ENCODE measurements at places on chromosomes 5 and 9.

- no peak for DNase-seq
Measured at GRCh38 chr9:132160802-132161742, 786 bp upstream of the NTNG2 start.

GRCh38 chr5:27171761-27172261, 133.4 kb upstream of the CDH9 start:
- DNase-seq, result no peak

DNA sequence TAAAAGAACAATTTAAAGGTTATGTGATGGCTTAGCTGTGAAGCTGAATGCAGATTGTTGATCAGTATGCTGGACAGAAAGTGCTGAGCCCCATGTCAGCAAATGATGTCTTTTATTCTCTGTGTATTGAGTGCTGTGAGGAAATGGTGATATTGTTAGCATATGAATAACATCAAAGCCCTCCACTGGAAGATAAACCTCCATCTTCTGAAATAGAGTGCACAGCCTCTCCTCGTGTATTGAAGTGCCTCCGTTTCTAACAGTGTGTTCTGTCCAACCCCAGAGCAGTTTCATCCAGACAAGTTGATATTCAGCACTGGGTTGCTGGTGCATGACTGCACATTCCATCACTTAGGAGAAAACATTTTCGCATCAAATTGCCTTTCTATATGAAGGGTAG, 242.9 kb downstream of the CSNK1G3 start:
- DNase-seq, result no peak

DNA sequence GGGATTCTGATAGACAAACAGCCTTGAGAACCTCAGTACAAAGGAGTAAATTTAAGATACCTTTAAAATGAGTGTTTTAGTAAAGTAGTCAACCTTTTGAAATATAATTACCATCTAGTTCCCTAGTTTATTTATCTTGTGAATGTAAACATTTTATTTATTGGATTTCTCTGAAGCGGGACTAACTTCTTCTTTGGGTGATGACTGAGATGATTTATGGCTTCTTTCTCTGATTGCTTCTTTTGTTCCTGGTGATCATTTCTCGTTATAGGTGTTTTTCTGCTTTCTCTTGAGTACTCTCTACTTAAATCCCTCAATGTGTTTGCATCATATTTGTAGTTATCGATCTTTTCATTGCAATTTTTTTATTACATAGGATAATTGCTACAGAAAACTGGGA, 33.2 kb downstream of the PRDM6 start:
- no peak for DNase-seq

GRCh38 chr9:89358985-89359384, 40.7 kb downstream of the SECISBP2 start:
- no peak for DNase-seq

- DNase-seq, result no peak
Measured at GRCh38 chr9:110207071-110207641, 803 bp downstream of the C9orf152 start.

- no peak for DNase-seq
Measured at GRCh38 chr5:8685704-8686103, 816.8 kb downstream of the MTRR start.

DNA sequence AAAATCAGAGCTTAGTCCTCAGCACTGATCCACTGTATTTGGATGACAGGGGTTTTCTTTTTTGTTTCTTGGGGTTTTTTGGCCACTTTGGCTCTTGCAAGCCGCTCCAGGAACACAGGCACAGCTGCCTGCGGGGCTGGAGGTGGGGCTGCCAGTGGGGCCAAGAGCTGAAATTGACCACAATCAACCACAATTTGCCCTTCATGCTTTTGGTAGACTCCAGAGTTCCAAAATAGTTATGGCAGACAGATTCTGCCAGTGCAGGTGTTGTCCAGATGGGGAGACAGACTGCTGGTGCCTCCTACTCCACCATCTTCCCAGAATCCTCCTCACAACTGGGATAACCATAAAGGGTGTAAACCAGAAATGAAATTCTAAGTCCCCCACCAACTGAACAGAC, 36.5 kb downstream of the PLEKHG4B start:
- no peak for DNase-seq

DNA sequence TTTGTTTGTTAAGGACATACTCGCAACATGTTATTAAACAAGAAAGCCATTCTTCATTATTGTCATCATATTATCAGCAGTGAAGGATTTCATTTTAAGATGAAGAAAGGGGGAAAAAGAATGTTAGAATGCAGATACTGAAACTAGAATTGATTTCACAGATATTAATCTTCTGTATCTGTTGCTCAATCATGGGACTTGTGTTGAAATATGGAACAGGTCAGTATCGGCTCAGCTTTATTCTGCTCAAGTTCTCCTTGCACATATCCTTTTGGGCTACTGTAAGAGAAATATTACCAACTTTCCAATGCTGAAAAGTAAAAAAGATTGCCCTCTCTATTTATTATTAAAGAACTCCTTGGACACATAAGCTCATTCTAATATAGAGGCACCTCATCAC, 13.8 kb upstream of the ANXA1 start:
- DNase-seq, result no peak

DNA sequence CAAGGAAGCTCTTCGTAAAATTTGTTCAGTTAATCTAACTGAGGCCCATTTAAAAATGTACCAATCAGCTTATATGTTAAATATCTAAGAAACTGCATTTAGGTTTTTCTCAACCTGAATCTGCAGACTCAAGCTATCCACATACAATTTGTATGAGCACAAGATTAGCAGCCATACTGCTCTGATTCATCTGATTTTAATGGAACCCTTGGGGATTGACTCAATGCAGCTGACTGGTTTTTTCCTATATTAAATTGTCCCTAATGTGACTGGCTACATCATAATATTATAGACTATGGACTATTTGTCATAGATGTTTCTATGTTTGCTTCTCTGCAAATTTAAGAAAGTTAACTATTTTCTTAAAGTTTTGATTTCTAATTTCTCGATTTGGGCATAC, 451.0 kb upstream of the TUSC1 start:
- no peak for DNase-seq

- DNase-seq, result no peak
Measured at GRCh38 chr9:10614196-10614800, 1.5 kb upstream of the PTPRD start.

GRCh38 chr9:4592295-4592694, 69.8 kb upstream of the PLPP6 start:
- DNase-seq, result no peak

DNA sequence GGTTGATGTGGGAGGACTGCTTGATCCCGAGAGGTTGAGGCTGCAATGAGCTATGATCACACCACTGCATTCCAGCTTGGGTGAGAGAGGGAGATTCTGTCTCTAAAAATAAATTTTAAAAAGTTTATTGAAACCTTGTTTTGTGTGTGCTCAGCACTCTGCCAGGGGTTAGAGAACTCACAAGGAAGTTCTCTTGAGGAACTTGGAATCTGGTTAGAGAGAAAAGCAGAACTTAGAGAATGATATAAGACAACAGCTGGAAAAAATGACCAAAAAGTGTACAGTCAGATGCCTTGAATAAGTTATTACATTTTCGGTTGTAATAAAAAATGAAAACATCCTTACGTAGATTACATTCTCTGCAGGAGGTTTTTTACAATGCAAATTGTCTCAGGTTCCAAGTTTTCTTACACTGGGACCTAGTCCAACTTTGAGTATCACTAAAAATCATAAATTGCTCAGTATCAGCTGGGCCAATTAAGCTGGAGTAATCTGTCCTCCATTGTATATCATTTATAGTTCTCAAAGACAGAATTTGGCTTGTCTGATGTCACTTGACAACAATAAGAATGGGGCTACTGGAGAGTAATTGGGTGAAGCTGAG, 21.7 kb upstream of the TENT2 start:
- DNase-seq, result no peak

GRCh38 chr5:175902026-175902425, 30.6 kb downstream of the CPLX2 start:
- DNase-seq, result no peak

DNA sequence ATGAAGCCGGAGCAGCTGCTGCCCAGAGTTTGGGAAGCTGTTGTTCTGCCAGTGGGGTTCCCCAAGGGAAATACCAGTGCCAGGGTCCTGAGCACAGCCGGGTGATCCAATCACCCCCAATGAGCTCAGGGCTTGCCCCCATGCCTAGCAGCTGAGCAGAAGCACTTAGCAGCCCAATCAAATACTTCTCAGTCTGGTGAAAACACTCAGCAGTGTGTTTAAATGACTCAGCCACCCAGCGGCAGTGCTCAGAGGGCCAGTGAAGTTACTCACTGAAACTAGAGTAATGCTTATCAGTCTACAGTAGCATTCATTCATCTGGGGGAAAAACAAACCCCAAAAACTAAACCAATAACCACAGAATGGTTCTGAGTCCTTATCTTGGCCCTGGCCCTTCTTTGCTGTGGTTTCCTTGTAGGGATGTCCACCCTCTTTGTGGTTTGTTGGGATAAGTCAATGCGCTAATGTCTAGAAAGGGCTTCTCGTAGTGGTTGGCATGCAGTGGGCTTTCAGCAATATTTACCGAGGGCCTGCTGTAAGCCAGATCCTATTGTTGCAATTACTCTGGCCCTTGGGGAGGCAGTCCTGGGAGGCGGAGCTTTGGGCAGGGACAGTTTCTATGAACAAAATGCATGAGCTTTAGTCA, 43.1 kb downstream of the LHX2 start:
- DNase-seq, result no peak

DNA sequence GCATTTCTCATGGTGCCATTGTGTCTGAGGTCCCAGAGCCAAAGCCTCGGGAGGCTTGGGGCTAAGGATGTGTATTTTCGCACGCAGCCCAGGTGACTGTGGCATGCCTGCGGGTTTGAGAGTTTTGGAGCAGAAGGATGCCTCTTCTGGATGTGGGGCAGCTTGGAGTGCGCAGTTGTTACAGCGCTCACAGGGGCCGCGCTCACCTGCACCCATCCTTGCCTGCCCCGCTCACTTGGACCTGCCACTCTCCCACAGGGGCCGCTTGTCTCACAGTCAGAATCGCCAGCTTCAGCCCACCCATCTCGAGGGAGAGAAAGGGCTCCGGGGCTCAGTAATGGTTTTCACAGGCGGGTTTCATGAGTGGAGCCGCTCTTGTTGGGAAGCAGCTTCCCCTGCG, 132.9 kb downstream of the MVB12B start:
- no peak for DNase-seq

DNA sequence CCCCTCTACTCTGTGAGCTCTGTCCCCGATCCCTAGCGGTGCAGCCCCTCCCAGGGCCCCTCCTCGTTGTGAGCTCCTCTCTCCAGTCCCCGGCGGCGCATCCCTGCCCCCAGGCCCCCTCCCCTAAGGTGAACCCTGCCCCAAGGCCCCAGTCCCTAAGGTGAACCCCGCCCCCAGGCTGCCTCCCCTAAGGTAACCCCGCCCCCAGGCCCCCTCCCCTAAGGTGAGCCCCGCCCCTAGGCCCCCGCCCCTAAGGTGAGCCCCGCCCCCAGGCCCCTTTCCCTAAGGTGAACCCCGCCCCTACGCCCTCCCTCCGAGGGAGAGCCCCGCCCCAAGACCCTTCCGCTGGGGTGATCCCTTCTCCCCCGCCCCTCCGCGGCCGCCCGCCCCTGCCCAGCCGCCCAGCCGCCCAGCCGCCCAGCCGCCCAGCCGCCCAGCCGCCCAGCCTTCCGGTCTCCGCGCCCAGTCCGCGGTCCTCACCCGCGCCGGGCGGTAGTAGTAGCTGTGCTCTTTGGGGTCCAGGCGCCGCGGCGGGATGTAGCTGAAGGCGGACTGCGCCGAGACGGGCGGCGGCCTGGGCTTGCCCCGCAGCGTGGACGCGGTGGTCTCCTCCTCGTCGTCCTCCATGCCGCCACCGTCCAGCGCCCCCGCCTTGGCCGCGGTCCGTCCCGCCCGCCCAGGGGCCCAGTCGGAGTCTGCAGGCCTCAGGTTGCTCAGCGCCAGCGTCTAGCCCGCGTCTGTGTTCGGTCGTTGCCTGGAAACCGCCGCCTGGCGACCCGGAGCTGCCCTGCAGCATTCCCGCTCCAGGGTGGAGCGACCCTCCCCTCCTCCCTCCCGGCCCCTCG, at the start of gene CFAP90:
CFAP90 (minus strand) TSS at position 739 of the 845 bp plus-strand sequence; CDS start at position 627, 112 bp downstream.
- DNase-seq, result no peak

- peak; percentile 35 for DNase-seq
Measured at GRCh38 chr5:72210888-72211678, 103.8 kb downstream of the MAP1B start.

- peak; percentile 66 for DNase-seq
Measured at GRCh38 chr5:77893225-77893860, 117.2 kb upstream of the TBCA start.

DNA sequence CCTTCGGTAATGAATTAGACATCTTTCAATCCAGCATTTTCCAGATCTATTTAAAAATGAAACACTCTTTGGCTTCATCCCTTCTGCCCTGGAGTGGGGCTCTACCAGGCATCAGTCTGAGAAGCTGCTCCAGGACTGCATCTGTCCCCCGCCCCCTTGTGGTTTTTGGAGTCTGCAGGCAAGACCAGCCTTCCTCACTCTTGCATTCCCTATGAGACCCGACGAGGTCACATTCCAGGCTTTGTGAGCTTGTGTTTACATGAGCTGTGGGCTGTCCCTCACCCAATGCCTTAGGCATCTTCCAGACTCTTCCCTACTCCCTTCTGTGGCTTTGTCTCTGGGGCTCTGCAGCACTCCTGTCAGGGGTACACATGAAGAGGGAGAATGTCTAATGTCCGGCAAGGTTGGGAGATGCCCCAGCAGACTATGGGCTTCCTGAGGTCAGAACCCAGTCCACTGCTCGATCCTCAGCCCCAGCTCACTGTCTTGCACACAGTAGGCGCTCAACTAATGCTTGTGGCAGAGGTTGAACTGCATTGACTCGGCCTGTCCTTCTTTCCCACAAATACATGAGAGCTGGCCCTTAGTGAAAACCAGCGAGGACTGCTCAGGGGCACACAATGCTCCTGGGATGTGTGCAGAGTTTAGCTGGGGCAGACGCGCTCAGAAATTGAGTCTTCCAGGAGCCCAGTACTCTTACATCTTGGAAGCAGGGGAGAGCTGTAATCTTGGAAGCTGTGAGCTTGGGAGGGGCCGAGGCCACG, 11.7 kb upstream of the GADD45G start:
- DNase-seq, result no peak

DNA sequence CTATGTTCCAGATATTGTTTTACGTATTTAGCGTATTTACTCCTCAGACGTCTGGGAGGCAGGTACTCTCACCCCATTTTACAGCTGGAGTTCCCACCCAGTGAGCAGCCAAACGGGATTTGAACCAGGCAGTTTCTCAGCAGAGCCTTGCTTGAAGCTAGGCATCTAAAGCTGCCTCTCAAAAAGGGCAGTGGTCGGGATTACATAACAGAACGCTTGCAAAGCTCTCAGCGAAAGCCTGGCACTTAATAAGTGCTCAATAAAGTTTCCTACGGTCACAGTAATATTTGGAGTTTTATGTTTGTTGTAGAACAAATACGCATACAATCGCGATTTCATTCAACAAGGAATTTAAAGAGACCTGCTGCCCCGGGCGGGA, 286 bp upstream of the BSPRY start:
- no peak for DNase-seq

GRCh38 chr9:77648234-77649108, at the start of gene GNA14:
TSS of gene GNA14 (minus strand) at chr9:77648322. CDS start at chr9:77647793, 529 bp downstream.
- DNase-seq, result no peak

- no peak for DNase-seq
Measured at GRCh38 chr5:174281855-174282254, 236.3 kb downstream of the NSG2 start.

- no peak for DNase-seq
Measured at GRCh38 chr5:66969963-66970362, 226.6 kb downstream of the CD180 start.
